ENCODE measurements at places on chromosomes 1 and 21. TPM values are rescaled to one million over a fixed set of nuclear protein-coding genes. Genes with fewer than 3 reads are reported as not detected.
A peak's percentile ranks its signal among the peaks of the same experiment; 100 is the strongest.

GRCh38 chr1:8910914-8911313, 32.4 kb upstream of the ENO1 start:
- DNase-seq: no peak

GRCh38 chr1:156885314-156885713, 8.2 kb upstream of the PEAR1 start:
- DNase-seq: no peak

- peak; percentile 72 for DNase-seq
Measured at GRCh38 chr1:110339407-110340206, 430 bp downstream of the RBM15 start.

DNA sequence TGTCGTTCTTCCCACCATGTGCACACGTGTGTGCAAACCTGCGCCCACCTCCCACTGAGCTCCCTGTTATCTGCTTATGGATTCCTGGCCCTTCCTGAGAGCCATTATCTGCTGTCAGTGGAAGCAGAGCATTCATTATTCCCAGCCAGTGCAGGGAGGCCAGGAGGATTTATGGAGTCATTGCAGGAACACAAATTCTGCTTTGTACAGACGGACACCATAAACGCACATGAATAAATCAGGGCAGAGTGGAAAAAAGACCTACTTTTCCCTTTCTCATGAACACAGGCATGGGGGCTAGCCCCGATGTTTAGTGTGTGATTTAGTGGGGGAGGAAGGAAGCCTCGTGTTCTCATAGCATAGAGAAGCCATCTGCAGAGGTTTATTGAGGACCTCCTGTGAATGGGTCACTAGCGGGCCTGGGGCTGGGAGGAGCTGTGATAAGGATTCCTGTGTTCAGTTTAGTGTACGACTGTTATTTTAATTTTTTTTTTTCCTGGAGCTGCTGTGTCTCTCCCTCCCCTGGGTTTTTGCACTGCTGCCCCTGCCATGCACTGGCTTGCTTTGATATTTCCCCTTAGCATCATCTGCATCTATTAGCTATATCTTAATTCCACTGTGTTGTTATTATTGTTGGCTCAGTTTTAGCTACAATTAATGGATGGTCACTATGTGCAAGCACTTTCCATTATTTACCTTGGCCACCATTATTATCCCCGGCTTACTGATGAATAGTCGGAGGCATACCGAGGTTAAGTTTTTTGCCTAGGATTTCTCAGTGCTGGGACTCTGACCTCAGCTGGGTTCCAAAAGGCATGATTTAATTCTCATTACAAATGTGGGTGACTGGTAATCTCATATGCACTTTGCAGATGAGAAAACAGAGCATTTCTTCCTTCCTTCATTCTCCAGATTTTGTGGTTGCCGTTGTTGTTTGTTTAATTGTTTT, 33.0 kb downstream of the HUNK start:
- DNase-seq: no peak

DNA sequence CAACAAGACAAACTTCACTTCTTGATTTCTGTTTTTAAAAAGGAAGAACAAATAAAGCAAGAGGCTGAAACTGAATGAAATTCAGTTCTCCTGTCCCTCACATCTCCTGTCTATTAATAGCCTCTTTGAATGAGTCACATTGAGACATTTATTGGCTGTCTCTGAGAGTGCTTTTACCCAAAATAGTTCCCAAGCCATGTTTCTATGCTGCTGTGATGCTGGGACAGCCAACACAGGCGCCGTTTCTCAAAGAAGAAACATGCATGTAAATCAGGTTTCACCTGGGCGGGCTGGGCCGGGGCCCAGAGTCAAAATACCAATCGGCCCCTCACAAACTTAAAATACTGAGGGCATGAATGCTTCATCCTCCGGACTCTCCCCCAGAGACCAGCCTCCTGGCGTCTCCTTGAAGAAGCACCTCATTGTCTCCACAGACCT, 105.2 kb downstream of the EDEM3 start:
- DNase-seq: no peak

Gene AJAP1
- total RNA-seq: 0.03 TPM

Gene SFN
- 0.23 TPM for total RNA-seq

Measured in right cardiac atrium (tissue), 5 donors.